ENCODE measurements at places on chromosomes 5 and 9.
A peak's percentile ranks its signal among the peaks of the same experiment; 100 is the strongest.

DNA sequence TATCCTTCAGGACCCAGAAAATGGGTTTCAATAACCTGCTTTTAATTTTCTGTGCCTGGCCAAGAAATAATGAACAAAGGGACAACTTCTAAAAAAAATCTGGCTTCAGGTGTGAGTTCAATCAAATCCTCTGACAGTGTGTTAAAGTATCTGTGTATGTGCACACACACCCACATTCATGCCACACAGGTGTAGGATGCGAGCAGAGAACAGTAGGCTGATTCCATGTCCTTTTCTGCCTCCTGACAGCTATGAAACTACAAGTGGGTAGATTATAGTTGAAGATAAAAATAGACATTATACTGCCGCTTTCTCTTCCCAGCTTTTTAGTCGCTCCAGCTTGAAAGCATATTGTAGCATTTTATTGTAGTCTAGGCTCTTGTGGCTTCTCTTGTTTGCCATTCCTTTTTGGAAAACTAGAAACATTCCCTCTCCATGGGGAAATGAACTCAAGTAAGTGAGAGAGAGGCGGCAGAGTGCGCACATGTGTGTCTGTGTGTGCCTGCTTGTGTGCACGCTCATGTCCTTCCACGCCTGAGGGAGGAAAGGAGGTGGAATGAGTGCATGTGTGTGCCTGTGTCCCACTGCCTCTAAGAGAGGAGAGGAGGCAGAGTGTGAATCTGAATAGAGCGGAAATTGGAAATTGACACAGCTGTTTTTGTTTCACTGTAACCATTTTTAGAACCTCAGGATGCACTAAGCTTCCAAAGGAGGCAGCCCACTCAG is 273.0 kb downstream of the ELAVL2 start:
- DNase-seq, result no peak

- peak; percentile 36 for DNase-seq
Observed at GRCh38 chr5:141814064-141814964, 63.9 kb downstream of the PCDH1 start.

- no peak for DNase-seq
Observed at GRCh38 chr9:126754436-126755316, 50.2 kb upstream of the ZBTB43 start.

GRCh38 chr9:14993061-14993800 is 83.0 kb upstream of the FREM1 start:
- peak; percentile 56 for DNase-seq

DNA sequence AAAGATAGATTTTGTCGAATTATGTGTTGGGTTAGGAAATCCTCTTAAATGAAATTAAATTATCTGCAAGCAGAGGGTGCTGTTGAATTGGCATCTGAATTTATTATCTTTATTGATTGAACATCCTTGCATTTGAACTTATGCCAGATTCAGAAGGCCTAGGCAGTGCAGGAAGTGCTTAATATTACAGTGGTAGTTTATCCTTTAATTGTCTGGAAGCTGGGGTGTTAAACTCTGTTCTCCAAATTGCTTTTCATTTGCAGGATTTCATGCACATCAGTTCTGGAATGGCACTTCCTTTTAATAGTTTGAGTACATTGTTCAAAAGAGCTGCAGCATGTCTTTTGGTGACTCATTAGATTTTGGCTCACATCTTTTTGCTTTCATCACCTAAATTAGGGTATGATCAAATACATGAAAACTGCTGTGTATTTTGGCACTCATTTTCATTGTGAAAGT is 186.3 kb downstream of the KDM4C start:
- DNase-seq, result no peak

- DNase-seq, result no peak
Observed at GRCh38 chr9:104772714-104773510, 9.0 kb downstream of the NIPSNAP3B start.

DNA sequence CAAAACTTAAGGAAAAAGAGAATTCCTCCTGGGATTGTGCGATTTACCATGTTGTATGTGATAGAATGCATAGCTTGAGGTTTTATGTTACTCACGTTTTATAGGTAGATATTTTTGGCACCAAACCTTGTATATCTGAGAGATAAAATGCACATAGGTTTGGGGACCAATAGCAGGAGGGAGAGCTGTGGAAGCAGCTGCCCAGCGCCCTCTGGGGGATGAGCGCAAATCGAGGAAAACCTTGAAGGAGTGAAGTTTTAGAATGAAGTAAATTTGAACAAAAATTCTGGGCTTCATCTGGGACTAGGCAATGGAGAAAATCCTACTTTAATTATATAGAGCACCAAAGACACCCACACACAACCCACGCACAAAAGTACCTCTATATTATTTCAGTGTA is 197.0 kb downstream of the ADCY2 start:
- DNase-seq, result no peak

DNA sequence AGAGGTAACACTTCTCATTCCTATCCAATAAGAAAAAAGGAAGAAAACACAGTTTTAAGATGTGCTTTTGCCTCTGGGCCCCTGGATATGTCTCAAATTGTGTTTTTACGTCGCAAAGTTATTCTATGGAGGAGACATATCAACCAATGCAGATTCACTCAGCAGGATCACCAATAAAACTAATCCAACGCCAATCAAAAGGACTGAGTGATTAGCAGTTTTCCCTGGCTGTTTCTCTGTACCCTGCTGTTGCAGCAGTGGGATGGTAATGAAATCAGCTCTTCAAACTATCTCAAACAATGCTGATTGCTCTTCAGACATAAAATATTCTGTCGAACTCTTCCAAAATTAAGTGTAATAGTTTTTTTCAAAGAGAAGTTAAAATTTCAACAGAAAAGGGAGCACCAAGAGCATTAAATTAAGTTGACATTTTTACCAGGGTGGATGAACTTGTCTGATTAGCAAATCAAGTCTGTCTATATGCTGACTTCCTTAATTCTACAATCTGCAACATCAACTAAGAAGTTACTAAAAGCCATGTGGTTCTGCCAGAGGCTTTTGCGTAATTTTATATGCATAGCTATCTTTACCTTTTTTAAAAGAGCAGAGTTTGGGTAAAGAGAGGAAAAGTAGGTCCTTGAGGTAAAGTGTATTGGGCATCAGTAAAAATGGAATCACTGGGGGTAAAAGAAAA is 9.7 kb upstream of the HK3 start:
- no peak for DNase-seq

DNA sequence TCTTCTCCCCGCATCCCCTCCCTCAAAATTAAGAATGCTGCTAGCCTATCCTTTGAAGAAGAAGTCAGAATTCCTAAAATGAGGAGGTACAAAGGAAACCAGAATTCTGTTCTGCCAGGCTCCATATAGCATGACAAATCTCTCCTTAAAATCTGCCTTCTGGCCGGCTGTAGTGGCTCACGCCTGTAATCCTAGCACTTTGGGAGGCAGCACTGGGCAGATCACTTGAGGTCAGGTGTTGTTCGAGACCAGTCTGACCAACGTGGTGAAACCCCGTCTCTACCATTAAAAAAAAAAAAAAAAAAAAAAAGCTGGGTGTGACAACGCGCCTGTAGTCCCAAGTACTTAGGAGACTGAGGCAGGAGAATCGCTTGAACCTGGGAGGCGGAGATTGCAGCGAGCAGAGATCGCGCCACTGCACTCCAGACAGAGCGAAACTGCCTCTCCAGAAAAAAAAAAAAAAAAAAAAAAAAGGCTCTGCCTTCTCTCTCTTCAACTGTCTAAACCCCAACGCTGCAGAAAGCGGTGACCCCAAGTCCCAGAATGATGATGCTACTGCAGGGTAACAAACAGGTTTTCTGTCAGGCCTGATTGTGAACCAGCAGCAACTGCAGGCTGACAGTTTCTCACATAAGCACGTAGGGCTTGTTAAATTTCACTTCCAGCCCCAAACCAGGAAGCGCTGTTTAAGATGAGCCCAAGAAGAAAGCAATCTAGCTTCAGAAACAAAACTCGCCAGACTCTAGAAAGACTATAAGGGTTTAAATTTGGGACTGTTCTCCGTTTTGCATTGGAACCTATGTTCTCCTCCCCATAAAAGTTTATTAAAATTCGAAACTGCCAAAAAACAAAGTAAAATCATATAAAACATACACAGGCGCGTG is 963 bp upstream of the CAST start:
- DNase-seq, result peak; percentile 32

Data from stimulated activated CD4-positive, alpha-beta T cell treated with anti-CD3 and anti-CD28 coated beads, Interleukin-4, amount 100 ng/mL, for 24 hours (primary cell).